ENCODE measurements at places on chromosomes 3 and 15.

- peak; percentile 64 for DNase-seq
Measured at GRCh38 chr3:51718547-51719409, 11.9 kb downstream of the GRM2 start.

- no peak for DNase-seq
Measured at GRCh38 chr3:177724020-177724638, 526.8 kb upstream of the TBL1XR1 start.

- no peak for DNase-seq
Measured at GRCh38 chr15:39269821-39270220, 311.1 kb upstream of the THBS1 start.

GRCh38 chr15:67758619-67759300, 66.5 kb upstream of the SKOR1 start:
- DNase-seq = no peak

DNA sequence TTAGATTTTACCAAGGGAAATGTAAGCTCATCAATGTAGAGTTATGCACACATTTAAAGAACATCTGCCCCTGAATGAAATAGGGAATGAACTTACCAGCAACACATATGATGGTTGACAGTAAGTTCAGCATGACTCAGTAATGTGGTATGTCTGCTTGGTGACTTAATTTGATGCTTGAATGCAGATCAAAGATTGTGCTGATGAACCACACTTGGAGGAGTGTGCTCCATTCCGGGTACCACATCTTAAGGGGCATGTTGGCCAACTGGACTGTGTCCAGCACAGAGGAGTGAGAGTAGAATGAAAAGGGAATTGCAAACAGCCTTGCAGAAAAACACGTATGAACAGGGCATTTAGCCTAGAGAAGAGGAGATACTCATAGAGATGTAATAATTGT, 171.0 kb upstream of the RARB start:
- DNase-seq = no peak

GRCh38 chr3:89625945-89626344, 518.5 kb downstream of the EPHA3 start:
- DNase-seq = no peak

- DNase-seq = no peak
Measured at GRCh38 chr3:142614059-142614626, 17.9 kb downstream of the PLS1 start.

GRCh38 chr3:143298380-143298779, 178.8 kb downstream of the CHST2 start:
- no peak for DNase-seq

DNA sequence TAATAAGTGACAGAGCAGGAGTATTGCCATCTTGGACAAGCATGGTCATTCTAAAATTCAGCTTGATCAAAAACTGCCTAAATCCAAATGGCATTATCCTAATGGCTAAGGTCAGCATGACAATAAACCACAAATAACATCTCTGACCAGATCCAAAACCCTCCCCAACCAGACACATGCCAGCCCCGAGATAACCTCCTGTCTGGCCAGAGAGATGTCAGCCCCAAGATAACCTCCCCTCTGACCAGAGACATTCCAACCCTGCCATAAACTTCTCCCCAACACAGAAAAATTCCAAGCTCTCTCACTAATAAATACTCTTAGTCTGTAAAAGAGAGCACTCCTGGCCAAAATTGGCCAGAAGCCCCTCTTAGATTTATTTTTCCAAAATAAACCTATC, 470.5 kb upstream of the UBE2E2 start:
- peak; percentile 10 for DNase-seq

GRCh38 chr3:106675451-106675850, 701.8 kb upstream of the CCDC54 start:
- no peak for DNase-seq

DNA sequence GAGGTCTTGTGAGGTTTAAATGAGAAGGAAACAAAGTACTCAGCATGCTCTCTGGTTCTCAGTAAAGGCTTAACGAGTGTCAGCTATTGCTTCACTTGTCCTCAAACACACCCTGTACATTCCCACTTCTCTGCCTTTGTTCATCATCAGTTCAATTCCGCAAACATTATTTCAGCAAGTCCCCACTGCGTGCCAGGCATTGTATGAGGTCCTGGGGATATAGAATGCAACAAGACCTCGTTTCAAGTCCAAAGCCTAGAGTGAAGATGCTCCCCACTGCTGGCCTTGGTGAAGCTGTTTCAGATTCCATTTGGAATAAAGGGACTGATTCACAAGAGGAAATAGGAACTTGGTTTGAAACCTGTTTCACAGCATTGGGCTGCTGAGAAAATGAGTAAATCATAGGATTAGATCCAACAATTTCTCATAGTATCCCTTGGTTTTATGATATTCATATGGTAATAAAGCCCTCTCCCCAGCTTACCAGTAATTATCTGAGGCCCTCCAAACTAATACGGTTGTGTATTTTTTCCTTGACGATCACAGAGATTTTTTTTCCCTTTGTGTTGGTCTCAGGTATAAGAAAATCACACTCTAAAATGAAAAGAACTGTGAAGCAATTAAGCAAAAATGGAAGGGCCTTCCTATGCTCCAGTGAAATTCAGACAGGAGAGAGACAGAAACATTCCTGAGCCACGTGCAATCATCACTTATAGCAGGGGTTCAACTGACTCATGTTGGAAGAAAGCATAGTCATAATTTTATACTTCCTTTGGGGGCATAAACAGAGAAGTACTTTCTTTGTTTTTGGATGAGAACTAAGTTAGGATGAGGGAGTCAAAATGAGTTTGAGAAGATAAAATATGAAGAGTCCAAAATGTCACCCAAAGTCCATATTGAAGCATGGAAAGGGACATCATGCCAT, 258.6 kb downstream of the RORA start:
- no peak for DNase-seq

DNA sequence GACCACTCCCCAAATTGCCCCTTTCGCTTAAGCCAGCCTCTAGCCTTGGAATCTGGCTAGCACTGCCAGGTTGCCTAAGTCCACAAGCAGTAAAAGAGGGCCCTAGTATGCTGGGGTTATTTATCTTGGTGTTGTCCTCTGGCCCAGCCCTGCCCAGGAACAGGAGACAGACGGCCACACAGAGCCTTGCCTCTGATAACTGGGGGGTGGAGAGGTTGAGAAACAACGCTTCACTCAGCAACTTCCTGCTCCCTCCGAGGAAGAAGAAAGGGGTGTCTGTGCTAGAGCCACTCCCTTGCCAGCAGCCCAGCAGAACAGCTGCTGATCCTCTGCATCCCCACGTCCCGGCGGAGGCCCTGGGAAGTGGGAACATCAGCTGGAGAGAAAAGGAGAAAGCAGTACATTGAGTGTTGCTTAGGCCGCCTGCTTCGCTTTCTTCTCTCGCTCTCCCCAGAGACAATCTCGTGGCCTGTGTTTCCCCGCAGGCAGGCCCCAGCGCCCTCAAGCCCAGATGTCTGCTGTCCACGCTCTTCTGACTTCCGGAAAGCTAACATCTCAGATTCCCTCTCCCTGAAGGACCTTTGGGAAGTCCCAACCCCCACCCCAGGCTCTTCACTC, 22.6 kb upstream of the C3orf70 start:
- DNase-seq = peak; percentile 79

- no peak for DNase-seq
Measured at GRCh38 chr15:61011576-61012336, 217.3 kb downstream of the RORA start.

DNA sequence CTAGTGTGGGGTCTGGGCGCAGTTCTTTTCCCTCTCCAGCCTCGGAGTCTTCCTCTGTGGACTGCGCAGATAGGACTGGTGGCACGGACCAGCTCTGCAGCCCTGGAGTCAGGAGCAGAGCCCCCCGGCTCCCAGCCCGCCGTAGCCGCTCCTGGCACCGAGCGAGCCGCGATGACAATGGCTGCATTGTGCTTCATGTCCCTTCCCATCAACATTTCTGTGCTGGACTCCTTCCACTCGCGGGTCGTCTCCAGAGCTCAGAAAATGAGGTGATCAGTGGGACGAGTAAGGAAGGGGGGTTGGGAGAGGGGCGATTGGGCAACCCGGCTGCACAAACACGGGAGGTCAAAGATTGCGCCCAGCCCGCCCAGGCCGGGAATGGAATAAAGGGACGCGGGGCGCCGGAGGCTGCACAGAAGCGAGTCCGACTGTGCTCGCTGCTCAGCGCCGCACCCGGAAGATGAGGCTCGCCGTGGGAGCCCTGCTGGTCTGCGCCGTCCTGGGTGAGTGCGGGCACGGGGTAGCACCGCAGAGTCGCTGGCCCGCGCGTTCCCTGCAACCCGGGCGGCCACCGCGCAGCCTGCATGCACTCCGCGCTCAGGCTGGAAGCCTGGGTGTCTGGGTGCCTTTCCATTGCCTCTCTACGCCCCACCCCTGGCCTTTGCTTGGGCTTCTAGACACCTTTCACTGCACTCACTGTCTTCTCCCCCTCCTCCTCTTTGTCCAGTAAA, at the start of gene TF:
Gene TF (plus strand): TSS at position 413 of the 731 bp plus-strand sequence. CDS start 48 bp downstream, at position 461.
- DNase-seq = no peak

DNA sequence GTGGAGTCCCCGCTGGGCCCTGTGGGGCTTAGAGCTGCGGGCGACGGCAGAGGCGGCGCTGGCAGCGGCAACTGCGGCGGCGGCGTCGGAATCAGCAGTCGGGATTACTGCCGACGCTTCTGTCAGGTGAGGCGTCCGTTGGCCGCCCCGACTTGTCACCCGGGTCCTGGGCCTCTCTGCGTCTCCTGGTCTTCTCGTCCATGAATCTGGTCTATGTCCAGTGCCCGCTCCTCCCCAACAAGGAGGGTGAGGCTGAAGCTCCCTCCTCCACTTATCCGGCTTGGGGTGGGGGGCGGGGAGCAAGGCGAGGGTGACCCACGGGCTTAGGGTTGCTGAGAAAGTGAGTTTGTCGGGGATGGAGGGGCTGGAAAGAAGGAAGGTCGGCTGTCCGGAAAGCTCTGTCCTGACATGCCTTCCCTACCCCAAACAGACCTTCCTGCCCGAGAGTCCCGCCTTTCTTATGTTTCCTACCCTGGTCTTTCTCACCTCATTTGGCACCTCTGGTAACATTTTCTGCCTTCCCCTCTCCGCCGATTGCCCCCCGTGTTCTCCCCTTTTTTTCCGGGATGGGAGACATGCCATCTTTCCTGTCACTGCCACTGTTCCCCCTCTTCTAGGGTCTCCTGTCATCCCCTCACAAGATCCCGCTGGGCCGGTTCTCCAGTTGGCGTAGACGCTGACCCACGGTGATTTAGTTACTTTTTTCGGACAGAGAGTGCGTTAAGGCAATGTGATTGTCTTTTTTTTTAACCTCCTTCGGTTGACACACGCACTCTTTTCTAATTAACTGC, 520 bp downstream of the ZNF654 start:
- no peak for DNase-seq

GRCh38 chr3:163045945-163046344, 1549.3 kb downstream of the OTOL1 start:
- DNase-seq = no peak

DNA sequence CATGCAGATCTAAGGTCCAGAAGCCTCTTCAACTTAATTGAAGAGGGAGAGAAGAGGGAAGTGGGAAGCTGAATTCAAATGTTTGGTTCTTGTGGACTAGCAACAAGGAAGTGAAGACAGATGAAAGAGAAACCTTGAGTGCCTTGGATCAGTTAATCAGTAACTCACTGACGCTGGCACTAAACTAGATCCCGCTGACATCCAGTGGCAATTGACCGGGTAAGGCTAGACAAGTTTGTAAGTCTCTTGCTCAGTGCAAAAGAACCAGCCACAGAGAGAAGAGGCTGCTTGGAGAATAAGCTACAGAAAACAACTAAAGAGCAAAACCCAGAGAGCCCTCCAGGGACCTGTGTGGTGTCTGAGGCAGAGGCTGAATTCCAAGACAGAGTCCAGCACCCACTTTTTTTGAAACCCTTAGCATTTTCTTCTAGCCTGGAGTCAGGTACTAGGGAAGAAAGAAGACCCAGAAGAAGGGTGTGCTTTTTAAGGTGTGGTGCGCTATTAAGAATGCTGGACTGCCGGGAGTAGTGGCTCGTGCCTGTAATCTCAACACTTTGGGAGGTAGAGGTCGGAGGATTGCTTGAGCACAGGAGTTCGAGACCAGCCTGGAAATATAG, 6.9 kb downstream of the PLCH1 start:
- peak; percentile 79 for DNase-seq

GRCh38 chr15:31273258-31273941, 53.2 kb upstream of the KLF13 start:
- no peak for DNase-seq

DNA sequence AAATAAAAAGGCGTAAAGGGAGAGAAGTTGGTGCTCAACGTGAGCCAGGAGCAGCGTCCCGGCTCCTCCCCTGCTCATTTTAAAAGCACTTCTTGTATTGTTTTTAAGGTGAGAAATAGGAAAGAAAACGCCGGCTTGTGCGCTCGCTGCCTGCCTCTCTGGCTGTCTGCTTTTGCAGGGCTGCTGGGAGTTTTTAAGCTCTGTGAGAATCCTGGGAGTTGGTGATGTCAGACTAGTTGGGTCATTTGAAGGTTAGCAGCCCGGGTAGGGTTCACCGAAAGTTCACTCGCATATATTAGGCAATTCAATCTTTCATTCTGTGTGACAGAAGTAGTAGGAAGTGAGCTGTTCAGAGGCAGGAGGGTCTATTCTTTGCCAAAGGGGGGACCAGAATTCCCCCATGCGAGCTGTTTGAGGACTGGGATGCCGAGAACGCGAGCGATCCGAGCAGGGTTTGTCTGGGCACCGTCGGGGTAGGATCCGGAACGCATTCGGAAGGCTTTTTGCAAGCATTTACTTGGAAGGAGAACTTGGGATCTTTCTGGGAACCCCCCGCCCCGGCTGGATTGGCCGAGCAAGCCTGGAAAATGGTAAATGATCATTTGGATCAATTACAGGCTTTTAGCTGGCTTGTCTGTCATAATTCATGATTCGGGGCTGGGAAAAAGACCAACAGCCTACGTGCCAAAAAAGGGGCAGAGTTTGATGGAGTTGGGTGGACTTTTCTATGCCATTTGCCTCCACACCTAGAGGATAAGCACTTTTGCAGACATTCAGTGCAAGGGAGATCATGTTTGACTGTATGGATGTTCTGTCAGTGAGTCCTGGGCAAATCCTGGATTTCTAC, at the start of gene RARB:
Gene RARB (plus strand): TSS at position 322 of the 847 bp plus-strand sequence. CDS start 469 bp downstream, at position 791.
- peak; percentile 70 for DNase-seq

GRCh38 chr15:69082554-69082953, 68.1 kb downstream of the NOX5 start:
- no peak for DNase-seq

DNA sequence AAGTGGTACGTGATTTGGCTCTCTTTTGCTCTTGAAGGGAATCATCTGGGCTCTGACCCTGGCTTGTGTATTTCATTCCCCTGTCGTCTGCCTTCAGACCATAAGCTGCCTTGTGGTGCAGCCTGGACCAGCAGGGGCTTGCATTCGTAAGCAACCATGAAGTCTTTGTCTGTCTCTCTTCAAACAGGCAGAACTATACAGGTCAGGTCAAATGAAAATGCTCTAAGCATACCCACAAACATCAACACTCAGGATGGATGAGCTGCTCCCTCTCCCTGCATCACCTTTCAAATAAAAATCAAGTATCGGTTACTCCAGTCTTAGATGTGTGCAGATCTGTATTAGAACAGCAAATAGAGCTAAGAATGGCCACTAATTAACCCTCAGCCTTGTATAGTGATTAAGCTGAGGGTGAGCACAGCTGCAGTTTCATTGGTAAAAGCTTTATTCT, 268.6 kb upstream of the UBE2E1 start:
- no peak for DNase-seq

DNA sequence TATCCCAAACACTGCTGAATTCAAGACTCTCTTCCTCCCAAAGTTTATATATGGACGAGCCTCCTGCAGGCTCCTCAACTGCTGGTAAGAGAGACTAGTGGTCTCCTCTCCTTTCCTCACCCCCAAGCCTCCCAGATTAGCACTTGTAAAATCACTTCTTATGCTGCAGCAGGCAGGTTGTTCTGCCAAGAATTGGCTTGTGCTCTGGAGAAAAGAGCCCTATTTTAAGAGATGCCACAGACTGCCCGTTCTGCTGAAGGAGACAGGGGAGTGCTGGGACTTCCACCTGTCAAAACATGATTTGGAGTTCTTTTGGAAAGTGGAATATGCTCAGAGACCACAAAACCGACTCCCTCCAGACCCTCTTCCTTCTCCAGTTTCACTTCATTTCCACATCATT, 230.9 kb upstream of the EIF1B start:
- DNase-seq = no peak

Measured in Caco-2 (cell line).